CD4-positive, alpha-beta T cell treated with Interleukin-21 for 1 hour (primary cell): ENCODE measurements at places on chromosomes 1 and 21.

GRCh38 chr21:34728479-34728878 is 59.7 kb downstream of the CLIC6 start:
- DNase-seq: no peak

- DNase-seq: no peak
These were observed 20.5 kb upstream of the THRAP3 start for GRCh38 chr1:36203554-36204346.

GRCh38 chr1:12173631-12174121 is 6.9 kb downstream of the TNFRSF1B start:
- DNase-seq: peak; percentile 96

- DNase-seq: no peak
These were observed 426.3 kb downstream of the AGBL4 start for GRCh38 chr1:49597436-49597835.

- DNase-seq: no peak
These were observed 66.5 kb upstream of the IGSF21 start for GRCh38 chr1:18041102-18041501.

DNA sequence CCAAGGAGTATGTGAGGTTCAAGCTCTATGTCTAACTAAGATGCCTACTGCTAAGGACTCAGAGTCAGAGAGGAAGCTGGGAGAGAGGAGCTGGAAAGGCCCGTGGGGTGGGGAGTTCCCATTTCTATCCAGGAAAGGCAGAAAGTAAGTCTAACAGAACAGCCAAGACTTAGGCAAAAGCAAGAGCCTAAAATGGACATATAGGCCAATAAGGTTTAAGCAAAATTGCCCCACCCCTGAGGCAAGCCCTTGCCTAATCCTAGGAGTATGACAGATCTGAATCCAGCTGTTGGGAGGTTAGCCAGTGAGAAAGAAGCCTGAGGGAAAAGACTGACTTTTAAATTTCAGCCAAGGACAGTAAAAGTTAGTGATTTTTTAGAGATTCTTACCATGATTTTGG is 1.6 kb upstream of the KLHDC9 start:
- DNase-seq: no peak

DNA sequence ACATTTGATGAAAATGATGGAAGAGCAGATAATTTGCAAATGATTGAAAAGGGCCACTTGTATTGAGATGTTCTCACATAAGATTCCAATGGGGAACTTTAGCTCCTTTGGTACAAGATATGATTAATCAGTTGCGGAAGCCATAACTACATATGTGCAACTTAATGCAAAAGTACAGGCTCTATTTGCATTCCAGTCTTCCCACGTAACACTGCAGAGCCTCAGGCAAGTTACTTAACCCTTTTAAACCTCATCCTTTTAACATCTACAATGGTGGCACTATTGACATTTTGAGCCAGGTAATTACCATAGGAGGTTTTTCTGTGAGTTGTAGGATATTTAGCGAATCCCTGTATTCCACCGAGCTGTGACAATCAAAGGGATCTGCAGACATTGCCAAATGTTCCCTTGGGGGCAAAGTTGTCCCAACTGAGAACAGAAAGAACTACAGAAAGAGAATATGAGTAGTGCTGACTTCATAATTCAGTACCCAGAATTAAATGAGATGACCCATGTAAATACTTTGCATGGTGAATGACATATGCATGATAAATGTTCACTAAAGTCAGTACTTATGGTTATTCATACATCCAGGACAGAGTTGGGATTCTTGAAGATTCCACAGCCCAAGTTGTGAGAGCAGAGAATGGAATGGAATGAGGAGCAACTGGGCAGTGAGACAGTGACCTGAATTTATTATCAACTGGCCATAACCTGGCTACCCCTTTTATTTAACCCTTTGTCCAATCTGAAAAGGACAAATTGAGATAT is 62.6 kb downstream of the SPAG17 start:
- no peak for DNase-seq

DNA sequence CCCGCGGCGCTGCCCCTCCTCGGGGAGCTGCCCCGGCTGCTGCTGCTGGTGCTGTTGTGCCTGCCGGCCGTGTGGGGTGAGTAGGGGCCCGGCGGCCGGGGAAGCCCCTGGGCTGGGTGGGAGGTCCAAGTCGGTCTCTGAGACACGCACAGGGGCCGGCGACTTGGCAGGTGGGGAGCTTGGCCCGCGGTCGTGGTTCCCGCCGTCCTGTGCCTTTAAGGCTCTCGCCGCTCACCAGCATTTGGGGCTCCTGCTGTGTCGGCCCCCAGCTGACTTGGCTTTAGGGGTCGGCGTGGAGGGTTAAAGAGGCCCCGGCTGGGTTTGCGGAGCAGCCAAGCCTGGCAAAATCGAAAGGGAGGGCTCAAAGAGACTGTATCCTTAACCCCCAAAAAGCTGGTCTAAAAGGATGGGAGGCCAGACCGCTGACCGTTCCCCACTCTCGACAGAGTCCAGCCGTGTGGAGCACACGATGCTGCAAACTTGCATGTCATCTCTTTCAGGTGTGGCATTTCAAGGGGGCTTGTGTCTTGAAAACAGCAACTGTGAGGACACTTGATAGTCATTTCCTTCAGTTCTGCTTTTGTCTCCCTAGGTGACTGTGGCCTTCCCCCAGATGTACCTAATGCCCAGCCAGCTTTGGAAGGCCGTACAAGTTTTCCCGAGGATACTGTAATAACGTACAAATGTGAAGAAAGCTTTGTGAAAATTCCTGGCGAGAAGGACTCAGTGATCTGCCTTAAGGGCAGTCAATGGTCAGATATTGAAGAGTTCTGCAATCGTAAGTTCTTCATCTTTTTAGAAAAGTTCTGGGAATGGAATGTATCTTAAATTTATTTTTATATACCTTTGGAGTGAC is 540 bp downstream of the CD55 start:
- DNase-seq: peak; percentile 25

DNA sequence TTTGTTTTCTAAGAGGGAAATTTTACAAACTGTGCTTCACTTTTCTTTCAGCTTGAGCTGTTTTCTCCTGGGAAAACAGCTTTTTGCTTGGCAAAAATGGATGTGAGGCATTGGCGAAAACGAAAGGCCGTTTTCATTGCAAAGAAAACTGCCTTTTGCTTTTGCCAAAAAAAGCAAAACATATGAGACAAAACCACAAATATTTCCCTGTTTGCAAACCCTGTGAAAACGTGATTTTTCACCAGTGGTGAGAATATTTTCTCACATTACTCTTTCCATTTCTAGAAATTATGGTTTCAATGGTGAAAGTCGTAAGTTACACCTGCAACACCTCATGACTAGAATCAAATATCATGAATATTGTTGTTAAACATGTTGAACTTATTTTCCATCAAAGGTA is 74.0 kb upstream of the ZBTB18 start:
- DNase-seq: no peak

DNA sequence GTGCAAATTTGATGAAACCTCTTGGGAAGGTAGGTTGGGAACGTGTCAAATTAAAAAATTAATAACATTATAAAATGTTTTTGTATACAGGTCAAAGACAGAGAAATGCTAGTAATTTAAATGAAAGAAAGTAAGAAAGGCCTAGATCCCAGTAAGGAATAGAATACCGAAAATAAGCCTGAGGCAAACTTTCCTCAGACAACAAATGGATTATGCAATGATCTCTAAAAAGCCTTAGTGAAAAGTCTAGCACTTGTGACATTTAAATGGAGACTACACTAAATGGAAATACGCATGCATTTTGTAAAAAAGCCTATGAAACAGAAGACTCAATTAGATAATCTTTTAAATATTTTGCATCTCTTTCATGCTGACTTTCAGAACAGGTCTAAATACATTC is 138.5 kb upstream of the ZNHIT6 start:
- DNase-seq: no peak

DNA sequence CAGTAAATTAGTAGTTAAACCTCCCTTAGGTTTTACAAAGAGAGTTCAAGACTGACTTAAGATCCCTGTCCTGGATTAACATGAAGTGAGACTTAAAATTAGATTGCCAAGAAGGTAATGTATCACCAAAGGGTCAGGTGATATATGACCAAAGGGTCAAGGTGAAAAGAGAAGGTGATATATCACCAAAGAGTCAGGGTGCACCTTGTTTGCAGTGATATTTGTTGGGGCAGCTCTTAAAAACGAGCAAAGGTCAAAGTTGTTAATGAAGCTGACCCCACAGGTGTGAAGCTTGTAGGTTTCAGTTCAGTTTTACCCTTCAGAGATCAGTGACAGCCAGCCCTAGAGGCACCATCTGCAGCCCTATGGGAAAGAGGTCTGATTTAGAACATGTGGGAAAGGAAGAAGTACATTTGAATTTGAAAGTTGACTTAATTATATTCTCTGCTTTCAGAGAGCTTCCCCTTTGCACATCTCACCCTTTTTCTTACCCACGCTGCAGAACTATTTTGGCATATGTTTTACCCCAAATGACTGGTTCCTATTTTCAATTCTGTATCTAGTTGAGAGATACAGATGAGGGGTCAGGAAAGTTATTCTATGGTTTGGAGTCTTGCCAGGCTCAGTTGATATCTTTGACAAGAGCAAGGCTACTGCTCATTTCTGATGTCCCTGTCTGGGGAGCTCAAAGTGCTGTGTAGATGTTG is 170.8 kb downstream of the S1PR1 start:
- DNase-seq: no peak

DNA sequence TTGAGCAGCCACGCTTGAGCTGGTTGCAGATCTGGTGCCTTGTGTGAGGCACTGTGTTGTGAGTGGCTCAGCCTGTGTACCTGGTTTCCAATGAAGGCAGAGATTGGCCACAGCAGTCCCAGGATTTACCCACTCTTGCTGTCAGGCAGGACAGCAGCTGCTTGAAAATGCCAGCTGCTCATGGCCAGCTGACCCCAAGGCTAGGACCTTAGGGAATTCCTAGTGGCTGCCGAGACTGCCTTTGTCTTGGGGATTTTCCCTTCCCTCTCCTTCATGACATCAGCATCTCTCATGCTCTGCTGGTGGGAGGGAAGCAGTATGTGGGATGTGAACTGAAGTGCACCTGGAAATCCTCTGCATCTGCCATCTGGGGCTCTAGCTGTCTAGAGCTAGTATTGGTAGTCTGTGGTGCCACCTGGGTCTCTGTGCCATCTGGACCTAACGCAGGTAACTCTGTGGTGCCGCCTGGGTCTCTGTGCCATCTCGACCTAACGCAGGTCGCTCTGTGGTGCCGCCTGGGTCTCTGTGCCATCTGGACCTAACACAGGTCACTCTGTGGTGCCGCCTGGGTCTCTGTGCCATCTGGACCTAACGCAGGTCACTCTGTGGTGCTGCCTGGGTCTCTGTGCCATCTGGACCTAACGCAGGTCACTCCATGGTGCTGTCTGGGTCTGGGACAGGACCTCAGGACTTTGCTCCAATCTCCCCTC is 3.8 kb upstream of the LRRC47 start:
- DNase-seq: no peak

DNA sequence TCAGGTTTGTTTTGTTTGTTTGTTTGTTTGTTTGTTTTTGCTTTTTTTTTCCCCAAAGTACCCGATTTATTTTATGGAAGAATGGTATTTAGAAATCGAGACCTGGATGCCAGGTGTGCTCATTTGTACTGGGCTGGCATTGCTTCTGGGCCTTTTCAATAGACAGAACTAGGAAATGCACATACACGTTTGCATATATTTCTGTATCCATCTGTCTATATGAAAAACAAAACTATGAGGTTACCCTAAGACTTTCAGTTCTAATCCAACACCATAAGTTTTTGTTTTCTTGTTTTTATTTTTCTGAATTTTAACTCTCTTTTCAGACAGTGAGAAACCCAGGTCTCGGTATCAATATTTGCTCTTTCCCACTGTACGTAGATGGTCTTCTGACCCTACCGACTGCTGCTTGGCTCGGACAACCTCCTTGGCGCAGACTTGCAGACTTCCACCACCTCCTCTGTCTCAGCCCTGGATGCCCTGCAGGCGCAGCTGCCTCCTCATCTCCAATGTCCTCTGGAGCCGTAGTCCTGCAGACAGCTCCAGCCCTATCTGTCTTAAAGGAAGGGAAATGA is 171.7 kb downstream of the NEK7 start:
- DNase-seq: no peak

DNA sequence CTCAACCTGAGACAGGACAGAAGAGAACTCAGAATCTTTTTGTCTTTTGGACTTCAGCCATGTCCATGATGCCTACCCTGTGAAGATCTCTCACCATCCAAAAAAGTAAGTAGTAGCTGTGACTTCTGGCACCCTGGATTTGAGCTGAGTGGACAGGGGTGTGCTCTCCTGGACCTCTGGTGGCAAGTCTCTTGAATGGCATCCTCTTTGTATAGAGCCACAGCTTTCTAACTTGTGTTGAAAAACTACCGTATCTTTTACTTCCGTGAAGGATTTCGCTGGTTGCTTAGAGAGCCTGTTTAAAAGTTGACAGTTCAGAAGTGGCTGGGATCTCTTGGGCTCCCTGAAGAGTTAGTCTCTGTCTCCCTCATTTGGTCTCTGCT is 1.8 kb downstream of the MFN2 start:
- DNase-seq: peak; percentile 19

DNA sequence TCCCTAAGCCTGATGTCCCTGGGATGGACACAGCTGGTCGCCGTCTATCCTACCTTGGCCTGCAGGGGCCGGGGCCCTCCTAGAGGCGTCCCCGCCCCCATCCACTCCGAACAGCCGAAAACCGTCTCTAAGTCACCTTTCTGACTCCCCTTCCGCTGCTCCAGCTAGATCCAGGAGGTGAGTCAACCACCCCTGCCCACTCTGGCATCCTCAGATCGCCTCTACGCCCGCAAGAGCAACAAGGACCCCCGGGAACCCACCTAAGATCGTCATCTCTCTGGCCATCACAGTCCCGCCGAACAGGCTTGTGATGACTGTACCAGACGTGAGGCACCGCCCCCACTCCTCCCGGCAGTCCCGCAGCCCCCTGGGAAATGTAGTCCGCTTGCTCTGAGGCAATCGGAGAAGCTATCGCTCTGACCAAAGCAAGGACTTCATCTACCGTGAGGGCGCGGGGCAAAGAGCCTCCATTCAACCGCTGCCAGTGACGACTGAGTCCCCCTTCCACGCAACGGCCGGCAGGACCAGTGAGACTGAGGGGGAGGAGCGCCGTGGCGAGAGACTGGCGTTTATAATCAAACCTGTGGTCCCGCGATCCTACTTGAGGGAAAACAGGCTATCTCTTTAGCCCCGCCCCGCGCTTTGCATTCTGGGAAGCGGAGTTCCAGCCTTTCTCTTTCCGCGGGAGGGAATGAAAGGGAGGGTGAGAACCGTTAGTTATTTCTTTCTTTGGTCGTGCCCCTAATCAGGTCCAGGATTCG is at the start of gene HSPA13:
TSS of gene HSPA13 (minus strand) at position 312 of the 761 bp plus-strand sequence. CDS start at position 285, 27 bp downstream.
- DNase-seq: peak; percentile 100

DNA sequence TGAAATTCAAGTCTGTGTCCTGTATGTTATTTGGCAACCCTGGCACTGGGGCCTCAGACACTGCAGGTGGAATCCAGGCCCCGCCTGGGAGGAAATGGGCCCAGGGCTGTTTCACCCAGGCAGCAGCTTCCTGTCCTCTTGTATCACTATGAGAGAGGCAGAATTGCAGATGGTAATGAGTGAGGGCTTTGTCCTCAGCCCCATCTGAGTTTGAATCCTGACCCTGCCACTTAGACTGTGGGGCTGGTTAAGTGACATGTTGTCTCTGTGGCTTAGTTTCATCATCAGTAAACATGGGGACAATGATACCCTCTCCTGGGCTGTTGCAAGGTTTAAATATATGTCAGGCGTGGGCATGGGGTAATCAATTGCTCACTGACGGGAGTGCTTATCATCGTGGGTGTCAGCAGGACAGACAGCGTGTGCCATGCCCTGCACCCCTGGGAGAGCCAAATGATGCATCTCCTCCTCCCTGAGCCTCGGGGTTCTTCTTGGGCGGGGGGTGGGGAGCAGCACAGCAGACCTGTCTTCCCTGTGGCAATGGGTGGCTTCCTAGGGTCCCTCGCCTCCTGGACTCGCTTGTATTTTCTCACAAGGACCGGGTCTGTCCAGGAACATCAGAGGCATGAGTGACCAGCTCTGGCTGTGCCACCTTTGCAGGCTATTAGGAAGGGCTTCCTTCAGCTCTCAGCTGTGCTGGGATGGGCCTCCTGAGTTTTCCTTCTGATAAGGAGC is 42.1 kb downstream of the ARHGEF10L start:
- DNase-seq: no peak
